Activated T-cell treated with anti-CD3 and anti-CD28 coated beads, Interleukin-2, amount 50 U/mL, for 72 hours (primary cell): ENCODE measurements at places on chromosomes 2 and 18. TPM values are rescaled to one million over a fixed set of nuclear protein-coding genes. Genes with fewer than 3 reads are reported as not detected.

The ZBTB7C gene
- total RNA-seq, result not detected

The DCDC2C gene
- not detected for total RNA-seq

The AMER3 gene
- total RNA-seq, result not detected

The ERMN gene
- total RNA-seq, result 2.8 TPM

The PTPN4 gene
- 38.0 TPM for total RNA-seq

The BBS5 gene
- total RNA-seq, result 3.5 TPM

The PUM2 gene
- total RNA-seq, result 109 TPM

The MALL gene
- total RNA-seq, result 0.17 TPM

The FSIP2 gene
- total RNA-seq, result 0.19 TPM

The SAG gene
- total RNA-seq, result 0.02 TPM

The RAB6D gene
- total RNA-seq, result 0.09 TPM

The PPM1G gene
- total RNA-seq, result 122 TPM

The LYPD6B gene
- not detected for total RNA-seq

The CPS1 gene
- 4.1 TPM for total RNA-seq

The ABHD1 gene
- total RNA-seq, result 0.72 TPM

The SIX3 gene
- not detected for total RNA-seq

The TRIM43 gene
- total RNA-seq, result not detected

The TMEFF2 gene
- total RNA-seq, result not detected

The GALR1 gene
- total RNA-seq, result not detected

The COBLL1 gene
- 0.58 TPM for total RNA-seq

The SH3RF3 gene
- 1.2 TPM for total RNA-seq

The SULT1C2 gene
- not detected for total RNA-seq

The ZNF2 gene
- 3.0 TPM for total RNA-seq

The ANKRD30BL gene
- total RNA-seq, result not detected

The G6PC2 gene
- not detected for total RNA-seq

The ARHGAP25 gene
- 38.3 TPM for total RNA-seq

The C1D gene
- 22.5 TPM for total RNA-seq

The CABYR gene
- total RNA-seq, result 0.65 TPM

The ALPI gene
- not detected for total RNA-seq

The RAB27B gene
- total RNA-seq, result 0.14 TPM

The SPC25 gene
- 23.7 TPM for total RNA-seq

The UBE2F gene
- total RNA-seq, result 73.6 TPM

The M1AP gene
- not detected for total RNA-seq

The FASTKD1 gene
- 46.3 TPM for total RNA-seq

The ME2 gene
- 72.3 TPM for total RNA-seq

The AGXT gene
- not detected for total RNA-seq

The PPP1CB gene
- total RNA-seq, result 256 TPM

The OTX1 gene
- not detected for total RNA-seq

The ACTG2 gene
- 0.22 TPM for total RNA-seq

The SLC4A1AP gene
- total RNA-seq, result 32.3 TPM

The ZNF407 gene
- total RNA-seq, result 11.9 TPM

The ALPG gene
- total RNA-seq, result not detected

The ASB18 gene
- not detected for total RNA-seq

The PLCL1 gene
- total RNA-seq, result 3.6 TPM

The NRBP1 gene
- total RNA-seq, result 79.7 TPM

The CAPN14 gene
- 0.65 TPM for total RNA-seq

The REEP1 gene
- 0.38 TPM for total RNA-seq

The C2orf81 gene
- 4.9 TPM for total RNA-seq

The RAB12 gene
- 15.0 TPM for total RNA-seq

The ALLC gene
- total RNA-seq, result not detected

The LAPTM4A gene
- 26.0 TPM for total RNA-seq
